ENCODE measurements at places on chromosomes 6 and 20. TPM values are rescaled to one million over a fixed set of nuclear protein-coding genes. Genes with fewer than 3 reads are reported as not detected.

Gene CGA
- total RNA-seq = not detected

Gene ZC3H12D
- total RNA-seq = 0.10 TPM

- no peak for DNase-seq
Observed at GRCh38 chr6:161347988-161348627, 74.2 kb upstream of the AGPAT4 start.

Gene PTCRA
- not detected for total RNA-seq

DNA sequence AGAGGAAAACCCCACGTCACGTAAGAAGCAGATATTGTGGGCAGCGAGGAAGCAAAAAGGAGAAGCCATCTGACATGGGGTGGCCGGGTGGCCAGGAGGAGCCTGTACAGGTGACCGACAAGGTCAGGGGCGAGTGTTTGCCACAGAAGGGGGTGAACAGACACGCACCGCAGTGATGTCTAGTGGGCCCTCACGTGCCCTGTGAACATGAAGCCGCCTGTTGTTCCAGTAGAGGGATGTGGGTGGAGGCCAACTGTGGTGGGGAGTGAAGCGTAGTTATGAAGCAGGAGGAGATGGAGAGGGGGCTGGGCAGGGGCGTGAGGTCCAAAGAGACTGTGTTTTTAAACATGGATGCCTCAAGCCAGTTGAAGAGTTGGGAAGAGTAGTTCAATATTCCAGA, 20.5 kb downstream of the MYT1 start:
- no peak for DNase-seq

DNA sequence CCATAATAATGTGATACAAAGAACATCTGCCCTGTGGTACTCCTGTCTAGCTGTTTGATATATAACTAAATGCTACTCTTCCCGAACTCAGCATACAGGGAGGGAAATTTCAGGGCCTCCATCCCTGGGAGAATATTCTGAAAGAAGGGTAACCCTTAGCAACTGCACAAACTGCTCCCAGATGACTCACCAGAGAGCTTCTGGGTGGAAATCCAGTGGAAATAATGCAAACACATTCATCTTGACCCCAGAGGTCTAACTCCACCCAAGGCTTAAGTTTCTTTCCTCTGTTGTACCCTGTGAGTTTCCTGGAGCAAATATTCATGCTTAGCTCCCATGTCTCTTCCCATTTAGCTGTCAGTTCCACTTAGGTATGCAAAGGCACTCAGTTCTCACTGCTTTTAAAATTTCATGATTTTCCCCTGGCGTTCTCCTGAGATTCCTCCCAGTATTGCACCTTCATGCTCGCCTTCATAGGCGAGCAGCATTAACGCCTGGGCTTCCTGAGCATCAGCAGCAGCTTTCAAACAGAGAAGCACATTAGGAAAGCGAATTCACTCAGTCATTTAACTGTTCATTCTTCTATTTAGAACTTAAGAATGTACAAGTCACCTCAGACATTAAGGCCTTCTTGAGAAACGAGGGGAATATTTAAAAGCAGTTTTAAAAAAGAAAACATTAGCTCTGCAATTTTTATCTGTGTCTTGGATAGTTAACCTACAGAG, 43.8 kb upstream of the LAMA4 start:
- no peak for DNase-seq

DNA sequence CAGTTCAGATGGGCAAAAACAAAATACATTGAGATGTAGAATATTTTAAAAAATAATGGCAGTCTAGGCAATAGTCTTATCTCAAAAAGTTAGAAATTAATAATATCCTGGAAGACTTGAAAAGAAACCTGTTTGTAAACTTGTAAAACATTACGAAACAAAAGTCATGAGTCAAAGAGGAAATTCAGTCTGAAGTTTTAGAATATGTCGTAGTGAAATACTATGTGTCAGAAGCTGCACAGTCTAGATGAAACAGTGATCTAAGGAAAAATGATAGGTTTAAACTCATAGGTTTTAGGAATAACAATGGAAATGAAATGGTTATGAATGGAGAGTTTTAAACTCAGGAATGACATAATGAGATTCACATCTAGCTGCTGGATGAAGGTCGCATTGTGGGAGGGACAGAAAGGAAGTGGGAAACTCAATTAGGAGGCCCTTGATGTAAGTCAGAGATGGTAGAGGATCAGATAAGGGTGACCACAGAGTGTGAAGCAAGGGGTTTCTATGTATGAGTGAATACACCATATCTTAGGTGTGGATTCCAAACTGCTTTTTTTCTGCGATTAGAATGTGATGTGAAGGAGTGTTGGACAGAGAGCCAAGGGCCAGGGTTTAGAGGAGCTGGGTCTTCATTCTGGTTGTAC, 2.8 kb downstream of the SNRPB2 start:
- DNase-seq = no peak

Gene PRR18
- total RNA-seq = not detected

GRCh38 chr20:24682496-24682985, 213.1 kb downstream of the SYNDIG1 start:
- DNase-seq = no peak

- no peak for DNase-seq
Observed at GRCh38 chr6:26553264-26553634, 15.1 kb downstream of the HMGN4 start.

Gene OPN5
- total RNA-seq = not detected

Gene HTR1E
- total RNA-seq = not detected

DNA sequence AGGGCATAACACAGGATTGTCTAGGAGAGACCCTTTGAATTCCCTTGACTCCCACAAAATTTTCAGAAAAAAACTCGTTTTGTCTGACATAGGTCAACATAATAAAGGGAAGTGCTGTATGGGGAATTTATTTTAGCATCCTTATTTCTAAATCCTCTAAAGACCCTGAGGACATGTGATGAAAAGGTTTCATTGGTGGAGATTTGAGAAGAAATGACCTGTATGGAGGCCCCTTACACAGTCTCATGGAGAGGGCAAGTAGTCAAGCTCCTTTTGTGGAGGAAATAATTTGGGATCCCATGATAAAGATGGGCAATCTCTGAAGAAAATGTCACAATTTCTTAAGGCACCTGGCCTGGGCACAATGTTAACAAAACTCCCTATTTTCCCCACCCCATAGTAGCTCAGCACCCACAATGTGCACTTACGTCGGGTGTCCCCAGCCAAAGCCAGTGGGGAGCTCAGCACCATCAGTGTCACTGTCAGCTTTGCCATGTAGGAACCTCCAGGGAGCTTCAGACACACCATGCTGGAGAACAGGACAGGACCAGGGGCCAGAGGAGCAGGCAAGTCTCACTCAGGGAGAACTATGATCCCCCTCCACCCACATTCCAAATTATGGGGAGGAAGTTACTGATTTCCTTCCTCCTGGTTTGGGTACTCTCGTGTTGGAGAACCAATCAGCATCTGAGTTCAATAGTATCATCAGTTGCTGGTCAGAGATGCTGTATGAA, at the start of gene HLA-DRB5:
Gene HLA-DRB5, minus strand, starts transcription at position 591 of the 734 bp plus-strand sequence. Its CDS starts 63 bp downstream, at position 528.
- no peak for DNase-seq

DNA sequence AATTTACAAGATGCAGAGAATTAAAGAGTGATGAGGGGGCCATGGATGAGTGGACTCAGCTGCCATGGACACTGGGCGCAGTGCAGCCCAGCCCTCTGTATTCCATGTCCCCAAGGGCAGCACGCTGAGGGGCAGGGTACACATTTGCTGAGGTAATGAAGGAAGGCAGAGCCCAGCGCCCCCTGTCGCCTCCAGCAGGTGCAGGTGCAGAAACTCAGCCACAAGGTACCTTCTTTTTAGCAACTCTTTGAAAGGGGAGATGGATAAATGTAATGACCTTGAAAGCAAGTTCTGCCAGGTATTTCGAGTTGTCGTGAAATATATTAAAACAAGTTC, 7.1 kb downstream of the CD93 start:
- no peak for DNase-seq

Gene DEF6
- 28.7 TPM for total RNA-seq

GRCh38 chr6:74623027-74623426, 582.8 kb downstream of the COL12A1 start:
- DNase-seq = no peak

- no peak for DNase-seq
Observed at GRCh38 chr20:26324177-26324576, 627.5 kb upstream of the ZNF337 start.

Measured in foreskin keratinocyte (primary cell).